ENCODE measurements at places on chromosomes 7 and 10. TPM values are rescaled to one million over a fixed set of nuclear protein-coding genes. Genes with fewer than 3 reads are reported as not detected.

TAS2R40 gene
- total RNA-seq = not detected

CYP3A4 gene
- total RNA-seq = not detected

GARIN1A gene
- 3.4 TPM for total RNA-seq

HOXA4 gene
- 0.19 TPM for total RNA-seq

- no peaks in the 10 kb centered on the region for H3K27me3 ChIP-seq
- DNase-seq = no peak
- no peak overlapping the region for H3K4me3 ChIP-seq
- H3K4me1 ChIP-seq = peaks cover 20% of the 10 kb centered on the region
- no peaks in the 10 kb centered on the region for H3K36me3 ChIP-seq
- no peak overlapping the region for H3K27ac ChIP-seq
These were observed 72.9 kb upstream of the TMEM248 start for GRCh38 chr7:66847879-66848790.

DNA sequence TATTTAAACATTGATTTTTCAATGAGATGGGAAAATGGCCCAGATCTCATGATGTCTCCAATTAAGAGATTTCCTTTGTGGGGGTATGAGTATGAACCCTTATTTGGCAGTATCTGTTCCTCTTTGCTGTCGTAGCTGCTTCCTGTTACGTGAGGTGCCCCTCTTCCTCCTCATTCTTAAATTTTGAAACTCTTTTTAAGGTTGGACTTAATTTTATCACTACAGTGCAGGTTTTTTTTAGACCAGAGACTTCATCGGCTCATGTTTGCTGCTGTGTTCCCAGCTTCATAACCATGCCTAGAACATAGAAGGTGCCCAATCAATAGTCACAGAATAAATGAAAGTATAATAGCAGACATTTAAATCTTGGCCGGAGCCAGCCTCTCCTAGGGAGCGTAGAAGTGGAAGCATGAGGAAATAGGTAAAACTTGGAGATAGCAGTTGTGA, 2.4 kb downstream of the MIOS start:
- H3K36me3 ChIP-seq = no peaks in the 10 kb centered on the region
- H3K4me3 ChIP-seq = peak overlapping the region; percentile 23
- H3K4me1 ChIP-seq = peaks cover 47% of the 10 kb centered on the region
- H3K27ac ChIP-seq = peak overlapping the region; percentile 84

Measured in CD4-positive, alpha-beta memory T cell (primary cell).